Stimulated activated CD4-positive, alpha-beta T cell treated with anti-CD3 and anti-CD28 coated beads, Interleukin-1b, Interleukin-23, amount 100 ng/mL, for 1 hour (primary cell): ENCODE measurements at places on chromosomes 3 and 15.

GRCh38 chr3:57126244-57126643 is 38.9 kb downstream of the IL17RD start:
- DNase-seq: no peak

GRCh38 chr15:65922621-65923020 is 53.3 kb downstream of the RAB11A start:
- DNase-seq: no peak

DNA sequence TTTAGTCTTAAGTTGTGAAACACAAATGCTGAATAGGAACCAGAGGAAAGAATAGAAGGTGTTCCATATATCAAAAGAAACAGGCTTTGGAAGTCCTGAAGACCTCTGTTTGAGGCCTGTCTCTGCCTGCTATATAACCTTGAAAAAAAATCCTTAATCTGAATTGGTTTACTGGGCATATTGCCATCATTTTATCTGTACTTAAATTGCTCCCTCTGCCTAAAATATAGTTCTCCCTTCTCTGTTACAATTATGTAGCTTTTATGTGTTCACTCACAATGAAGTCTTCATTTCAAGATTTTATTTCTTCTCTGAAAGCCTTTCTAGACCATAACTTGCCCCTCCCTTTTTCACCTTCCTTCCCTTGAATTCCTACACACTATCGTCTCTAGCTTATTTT is 21.2 kb downstream of the ARL13B start:
- DNase-seq: no peak

DNA sequence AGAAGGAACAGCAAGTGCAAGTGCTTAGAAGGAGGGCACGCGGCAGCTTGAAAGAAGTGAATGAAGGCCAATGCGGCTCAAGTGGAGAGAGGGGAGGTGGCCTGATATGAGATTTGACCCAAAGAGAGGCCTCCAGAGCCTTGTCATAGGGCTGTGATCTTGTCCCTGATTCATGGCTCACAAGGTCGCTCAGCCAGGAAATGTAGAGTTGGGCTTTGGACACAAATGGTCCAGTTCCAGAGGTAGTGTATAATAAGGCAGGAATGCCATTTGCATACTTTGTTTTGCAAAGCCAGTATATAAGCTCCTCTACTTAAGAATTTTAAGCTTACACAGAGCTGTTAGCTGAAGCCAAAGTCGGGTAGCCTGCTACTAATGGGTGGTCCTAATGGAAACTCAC is 33.7 kb downstream of the HGD start:
- DNase-seq: no peak

DNA sequence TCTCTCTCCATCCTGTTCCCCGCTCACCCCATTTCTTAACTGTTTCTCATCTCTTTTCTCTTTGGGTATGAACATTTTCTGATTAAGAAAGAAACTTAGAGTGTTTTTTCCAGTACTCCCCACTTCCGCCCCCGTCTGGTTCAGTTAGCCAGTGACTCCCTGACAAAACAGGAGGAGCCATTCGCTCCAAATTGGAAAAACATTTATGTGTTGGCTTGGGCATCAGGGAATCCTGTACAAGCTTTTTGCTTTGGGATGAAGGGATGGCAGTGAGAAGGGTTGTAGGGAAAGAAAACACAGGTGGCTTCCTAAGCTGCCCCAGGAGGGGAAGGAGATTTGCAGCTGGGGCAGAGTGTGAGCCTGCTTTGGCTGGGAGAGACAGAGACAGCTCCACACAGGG is 47.0 kb downstream of the BOC start:
- DNase-seq: no peak

GRCh38 chr3:100144255-100144866 is 30.1 kb upstream of the FILIP1L start:
- no peak for DNase-seq

GRCh38 chr3:72558001-72558400 is 290.2 kb downstream of the SHQ1 start:
- no peak for DNase-seq

DNA sequence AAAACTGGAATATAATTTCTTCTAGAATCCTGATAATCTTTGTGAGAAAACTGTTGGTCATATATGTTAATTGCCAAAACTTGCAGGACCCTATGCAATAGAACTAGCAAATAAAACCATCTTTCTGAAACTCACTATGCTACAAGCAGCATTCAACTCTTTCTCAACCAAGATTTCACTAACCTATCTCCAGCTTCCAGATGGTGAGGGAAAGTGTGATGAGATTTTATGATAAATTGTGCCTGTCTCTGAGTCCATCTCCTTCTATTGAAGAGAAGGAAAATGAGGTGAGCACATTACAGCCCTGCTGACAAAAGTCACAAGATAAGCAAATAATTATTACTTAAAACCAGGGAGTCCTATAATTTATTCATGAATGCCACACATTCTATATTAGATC is 44.1 kb upstream of the UBE2Q2 start:
- DNase-seq: no peak

GRCh38 chr3:112017091-112017490 is 17.4 kb upstream of the TMPRSS7 start:
- DNase-seq: no peak

DNA sequence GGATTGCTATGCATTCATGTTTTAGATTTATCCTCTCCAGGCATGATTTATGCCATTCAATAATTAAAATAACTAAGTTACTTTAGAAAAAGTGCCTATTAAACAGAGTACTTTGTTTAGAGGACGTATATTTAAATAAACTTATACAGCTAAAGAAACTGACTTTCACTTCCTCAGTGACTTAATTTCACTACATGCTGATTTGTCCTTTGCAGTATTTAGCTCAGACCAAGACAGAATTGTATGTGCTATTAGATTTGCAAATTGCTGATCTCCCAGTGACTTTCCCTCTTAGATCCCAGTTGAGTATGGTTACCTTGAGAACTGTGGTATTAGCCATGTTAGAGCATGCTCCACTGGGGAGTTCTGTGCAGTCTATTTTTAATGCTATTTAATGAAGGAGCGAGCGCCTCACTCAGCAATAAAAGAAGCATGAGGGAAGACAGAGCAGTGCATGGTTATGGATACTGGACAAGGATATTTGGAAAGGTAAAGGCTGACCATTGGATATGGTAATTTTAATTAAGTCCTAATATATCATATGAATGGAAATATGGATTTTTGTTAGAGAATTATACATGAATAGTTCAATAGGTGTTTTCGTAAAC is 2.7 kb downstream of the ARPP21 start:
- no peak for DNase-seq

- DNase-seq: no peak
Measured at GRCh38 chr3:64223791-64224745, 1.2 kb downstream of the PRICKLE2 start.

- no peak for DNase-seq
Measured at GRCh38 chr15:63461230-63461985, 43.0 kb upstream of the USP3 start.
